ENCODE measurements at places on chromosomes 4 and X.

- DNase-seq, result no peak
Observed at GRCh38 chrX:33415459-33415858, 204.1 kb upstream of the DMD start.

DNA sequence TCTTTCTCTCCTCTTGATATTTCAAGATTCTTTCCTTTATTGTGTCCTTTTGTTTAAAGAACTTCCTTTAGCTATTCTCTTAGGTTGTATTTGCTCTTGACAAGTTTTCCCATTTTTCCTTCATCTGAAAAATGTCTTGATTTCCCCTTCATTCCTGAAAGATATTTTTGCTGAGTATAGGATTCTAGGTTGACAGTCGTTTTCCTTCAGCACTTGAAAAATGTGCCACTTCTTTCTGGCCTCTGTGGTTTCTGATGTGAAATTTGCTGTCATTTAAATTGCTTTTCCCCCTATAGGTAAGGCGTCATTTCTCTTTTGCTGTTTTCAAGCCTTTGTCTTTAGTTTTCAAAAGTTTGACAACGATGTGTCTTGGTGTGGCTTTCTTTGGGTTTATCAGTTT, 23.3 kb upstream of the LAMTOR3 start:
- no peak for DNase-seq

DNA sequence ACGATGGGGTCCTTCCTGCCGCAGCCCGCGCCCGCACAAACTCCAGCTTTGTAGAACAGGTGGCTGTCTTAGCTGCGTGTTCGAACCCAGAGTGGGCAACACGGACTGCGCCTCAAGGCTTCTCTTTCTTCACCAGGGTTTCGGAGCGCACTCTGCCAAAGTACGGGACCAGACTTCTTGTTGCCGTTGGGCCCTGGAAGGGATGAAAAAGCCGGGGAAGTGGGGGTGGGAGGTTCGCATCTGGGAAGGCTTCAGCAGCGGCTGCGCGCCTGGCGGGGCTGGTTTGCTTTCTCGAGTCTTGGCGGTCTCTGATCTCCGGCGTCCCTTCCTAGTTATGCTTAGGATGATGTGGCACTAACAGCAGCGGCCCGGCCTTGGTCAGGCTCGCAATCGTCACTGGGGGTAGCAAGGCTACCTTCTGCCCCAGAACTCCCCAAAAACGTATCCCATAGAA, 673 bp downstream of the PARM1 start:
- no peak for DNase-seq

GRCh38 chr4:152011469-152011868, 250.7 kb upstream of the GATB start:
- no peak for DNase-seq

GRCh38 chr4:25552580-25553271, 102.9 kb upstream of the SLC34A2 start:
- no peak for DNase-seq

DNA sequence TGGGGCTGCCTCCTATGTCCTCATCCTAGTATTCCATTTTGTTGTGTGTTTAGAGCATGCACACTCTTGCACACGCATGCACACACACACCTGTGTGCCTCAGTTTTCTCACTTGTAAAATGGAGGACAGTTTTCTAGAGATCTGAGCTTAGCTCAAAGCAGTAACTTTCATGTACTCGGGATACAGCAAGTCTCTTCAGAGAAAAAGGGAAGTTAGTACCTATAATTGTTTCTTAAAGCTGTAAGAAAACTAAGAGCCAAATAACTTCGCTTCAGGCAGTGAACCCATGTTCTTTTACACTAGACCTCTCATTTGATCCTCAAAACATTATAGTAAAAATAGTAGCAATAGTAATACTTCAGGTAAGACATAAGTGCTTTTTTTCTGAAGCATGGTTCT, 49.6 kb downstream of the KIT start:
- no peak for DNase-seq
